Vagina (tissue), 2 donors: ENCODE measurements at places on chromosomes 1 and 21. TPM values are rescaled to one million over a fixed set of nuclear protein-coding genes. Genes with fewer than 3 reads are reported as not detected.

GRCh38 chr21:35530766-35531165 lies 481.7 kb upstream of the RUNX1 start:
- DNase-seq = no peak

DNA sequence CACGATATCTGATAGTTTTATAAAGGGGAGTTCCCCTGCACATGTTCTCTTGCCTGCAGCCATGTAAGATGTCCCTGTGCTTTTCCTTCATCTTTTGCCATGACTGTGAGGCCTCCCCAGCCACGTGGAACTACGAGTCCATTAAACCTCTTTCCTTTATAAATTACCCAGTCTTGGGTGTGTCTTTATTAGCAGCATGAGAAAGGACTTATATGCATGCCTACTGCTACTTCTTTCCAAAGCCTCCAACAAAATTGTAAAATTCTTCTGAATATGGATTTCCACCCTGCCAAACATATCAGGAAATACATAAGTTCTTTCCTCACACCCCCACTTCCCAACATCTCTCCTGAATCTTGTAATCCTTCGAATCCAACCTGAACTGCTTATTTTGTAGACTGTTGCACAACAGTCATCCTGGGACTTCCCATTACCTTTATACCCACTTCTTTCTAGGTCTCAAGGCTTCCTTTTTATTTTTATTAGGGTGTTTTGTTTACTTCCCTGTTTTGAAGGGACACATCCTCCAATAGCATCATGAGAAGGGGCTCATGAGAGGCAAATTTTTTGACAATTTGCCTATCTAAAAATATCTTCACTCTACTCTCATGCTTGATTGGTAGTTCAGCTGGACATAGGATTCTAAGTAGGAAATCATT lies 67.5 kb upstream of the MUTYH start:
- no peak for DNase-seq

DNA sequence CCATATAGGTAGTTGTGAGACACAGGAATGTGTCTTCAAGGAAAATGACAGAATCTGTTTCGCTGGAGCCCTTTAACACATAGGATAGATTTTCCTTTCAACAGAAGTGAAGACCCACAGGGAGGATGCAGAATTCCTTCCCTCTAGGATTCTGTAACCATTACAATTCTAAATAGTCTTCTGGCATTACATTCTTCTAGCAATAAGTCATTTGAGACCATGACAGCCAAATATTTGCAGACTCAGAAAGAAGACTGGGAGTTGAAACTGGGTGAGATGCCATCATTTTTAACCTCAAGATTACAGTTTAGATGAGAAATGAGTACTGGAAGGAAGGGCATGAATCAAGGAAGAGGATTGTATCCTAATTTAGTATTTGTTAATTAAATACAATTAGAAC lies 61.6 kb downstream of the ZBTB18 start:
- DNase-seq = no peak

DNA sequence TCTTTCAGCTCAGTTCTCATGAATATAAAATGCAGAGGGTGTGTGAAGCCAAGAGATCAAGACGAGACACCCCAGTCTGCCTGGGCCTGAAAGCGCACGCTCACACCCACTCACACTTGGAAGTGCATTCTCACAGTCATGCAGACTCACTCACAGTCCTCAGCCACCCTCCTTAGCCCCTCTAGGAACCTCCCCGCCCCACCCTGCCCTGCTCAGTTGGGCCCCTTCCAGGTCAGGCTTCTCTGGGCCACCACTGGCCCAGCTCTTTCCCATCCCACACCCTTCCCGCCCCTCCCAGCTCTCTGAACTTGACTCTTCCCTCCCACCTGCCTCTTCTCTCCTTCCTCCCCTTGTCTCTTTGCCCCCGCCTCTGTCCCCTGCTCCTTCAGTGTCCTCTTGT lies 93.8 kb downstream of the EPHB2 start:
- DNase-seq = no peak

GRCh38 chr1:70583522-70583921 lies 172.5 kb downstream of the CTH start:
- no peak for DNase-seq

Gene MNDA
- 3.2 TPM for total RNA-seq

Gene TEX38
- not detected for total RNA-seq

Gene SELP
- 8.8 TPM for total RNA-seq

Gene PRAMEF11
- total RNA-seq = not detected

Gene RAB3B
- 2.0 TPM for total RNA-seq
